ENCODE measurements at places on chromosomes 4 and X. TPM values are rescaled to one million over a fixed set of nuclear protein-coding genes. Genes with fewer than 3 reads are reported as not detected.

GRCh38 chrX:29136904-29137303 is 549.7 kb downstream of the IL1RAPL1 start:
- H3K27ac ChIP-seq = no peak overlapping the region
- no peaks in the 10 kb centered on the region for H3K4me1 ChIP-seq
- H3K36me3 ChIP-seq = no peaks in the 10 kb centered on the region

CD38 gene
- total RNA-seq = 99.9 TPM

PIGA gene
- 22.2 TPM for total RNA-seq

F11 gene
- not detected for total RNA-seq

DNA sequence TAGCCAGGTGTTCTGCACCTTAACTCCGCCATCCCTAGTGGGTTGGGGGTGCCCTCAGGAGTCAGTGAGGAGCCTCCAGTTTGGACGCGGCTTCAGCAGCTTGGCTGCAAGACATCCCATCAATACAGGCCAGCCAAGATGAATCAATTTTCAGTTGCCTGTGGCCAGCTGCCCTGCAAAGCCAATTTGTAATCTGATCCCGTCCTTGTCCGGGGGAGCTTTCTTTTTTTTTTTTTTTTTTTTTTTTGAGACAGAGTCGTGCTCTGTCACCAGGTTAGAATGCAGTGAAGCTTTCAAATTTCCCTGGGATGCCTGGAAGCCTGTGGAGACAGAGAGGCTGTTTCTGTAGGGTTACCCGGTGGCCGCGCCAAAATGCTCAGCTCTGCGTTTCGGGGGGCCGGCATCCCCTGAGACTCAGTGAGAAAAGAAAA is 192.5 kb downstream of the ASMT start:
- no peak overlapping the region for H3K27ac ChIP-seq
- H3K4me1 ChIP-seq = no peaks in the 10 kb centered on the region
- no peaks in the 10 kb centered on the region for H3K27me3 ChIP-seq
- H3K4me3 ChIP-seq = no peak overlapping the region
- DNase-seq = no peak

DNA sequence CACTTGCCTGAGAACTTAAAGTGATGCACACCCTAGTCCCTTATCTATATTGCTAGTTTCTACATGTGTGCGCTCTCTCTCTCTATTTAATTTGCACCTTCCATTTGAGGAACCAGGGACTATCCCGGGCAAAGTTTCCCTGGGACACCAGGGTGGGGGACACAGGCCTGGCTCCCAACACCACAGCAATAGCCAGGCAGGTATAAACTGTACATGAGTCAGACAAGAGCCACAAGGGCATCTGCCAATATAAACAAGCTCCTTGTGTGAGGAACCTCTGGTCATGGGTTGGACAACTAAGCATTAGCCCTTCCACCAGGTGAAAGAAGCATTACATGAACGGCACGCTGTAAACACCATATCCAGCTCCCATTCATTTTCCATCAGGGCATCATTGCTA is 455.5 kb downstream of the STIM2 start:
- H3K4me1 ChIP-seq = no peaks in the 10 kb centered on the region
- no peak overlapping the region for H3K4me3 ChIP-seq
- H3K27me3 ChIP-seq = peaks cover under 1% of the 10 kb centered on the region
- H3K36me3 ChIP-seq = no peaks in the 10 kb centered on the region
- no peak overlapping the region for H3K27ac ChIP-seq
- no peak for DNase-seq

- H3K27ac ChIP-seq = no peak overlapping the region
- no peaks in the 10 kb centered on the region for H3K27me3 ChIP-seq
- no peaks in the 10 kb centered on the region for H3K4me1 ChIP-seq
Observed at GRCh38 chr4:126058596-126058995, 743.8 kb downstream of the FAT4 start.

GRCh38 chr4:16083241-16084191 is at the start of gene PROM1:
PROM1 (minus strand) TSS chr4:16084023; CDS start chr4:16075906, 8,117 bp downstream.
- peaks cover 8% of the 10 kb centered on the region for H3K4me1 ChIP-seq
- peak within 1 kb of the TSS; percentile 60 for H3K4me3 ChIP-seq
- H3K27ac ChIP-seq = no peak within 1 kb of the TSS
- peak; percentile 37 for DNase-seq
- peaks cover 84% of the 10 kb centered on the region for H3K27me3 ChIP-seq

PRKG2 gene
- total RNA-seq = 1.1 TPM

TTC29 gene
- not detected for total RNA-seq

- peaks cover 14% of the 10 kb centered on the region for H3K4me1 ChIP-seq
- H3K27ac ChIP-seq = no peak overlapping the region
- H3K4me3 ChIP-seq = no peak overlapping the region
- peaks cover 24% of the 10 kb centered on the region for H3K36me3 ChIP-seq
- H3K27me3 ChIP-seq = peaks cover 20% of the 10 kb centered on the region
Observed at GRCh38 chr4:89113415-89113814, 2.1 kb downstream of the TIGD2 start.

CWH43 gene
- total RNA-seq = not detected

GATA1 gene
- not detected for total RNA-seq
